ENCODE measurements at places on chromosomes 6 and 20.

GRCh38 chr6:168273441-168274036, 46.0 kb downstream of the DACT2 start:
- no peak for DNase-seq

- no peak for DNase-seq
Observed at GRCh38 chr6:99882128-99882702, 111.8 kb downstream of the MCHR2 start.

- DNase-seq, result no peak
Observed at GRCh38 chr6:46776070-46776712, 17.0 kb upstream of the MEP1A start.

GRCh38 chr6:37209461-37210205, 39.7 kb downstream of the PIM1 start:
- no peak for DNase-seq

DNA sequence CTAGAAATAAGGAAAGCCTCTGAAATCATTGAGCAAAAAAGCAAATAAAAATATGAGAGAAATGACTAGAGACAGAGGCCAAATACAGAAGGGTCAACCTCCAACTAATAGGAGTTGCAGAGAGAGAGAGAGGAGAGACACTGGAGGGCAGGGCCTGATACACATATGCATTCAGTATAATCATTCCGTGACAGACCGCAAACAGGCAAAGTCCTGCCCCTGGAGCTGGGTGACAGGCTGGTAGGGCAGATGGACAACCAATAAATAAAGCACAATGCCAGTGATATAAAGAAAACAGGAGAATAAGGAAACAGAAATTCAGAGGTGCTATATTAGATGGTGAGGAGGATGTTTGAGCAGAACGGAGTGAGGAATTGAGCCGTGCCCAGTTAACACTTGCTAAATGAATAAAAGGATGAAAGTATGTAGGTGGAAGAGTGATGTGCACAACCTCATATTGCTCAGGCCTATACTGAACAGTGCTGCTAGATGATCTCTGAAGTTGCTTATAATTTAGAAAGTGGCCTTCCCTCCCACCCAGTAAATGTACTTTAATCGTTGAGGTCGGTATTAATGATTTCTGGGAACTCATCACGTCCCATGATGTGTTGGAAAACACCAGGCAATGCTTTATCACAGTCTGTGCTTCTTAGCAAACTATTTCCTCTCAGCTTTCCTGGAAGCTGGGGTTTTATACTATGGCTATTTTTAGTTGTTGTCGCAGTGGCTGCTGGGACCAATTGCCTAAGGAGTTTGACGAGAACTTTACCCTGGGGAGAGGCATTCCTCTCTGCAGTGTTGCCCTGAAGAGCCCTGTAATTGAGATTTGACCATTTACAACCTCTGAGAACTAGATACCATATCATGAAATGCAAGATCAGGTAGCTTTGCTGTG, 37.6 kb upstream of the CLIC5 start:
- peak; percentile 6 for DNase-seq

DNA sequence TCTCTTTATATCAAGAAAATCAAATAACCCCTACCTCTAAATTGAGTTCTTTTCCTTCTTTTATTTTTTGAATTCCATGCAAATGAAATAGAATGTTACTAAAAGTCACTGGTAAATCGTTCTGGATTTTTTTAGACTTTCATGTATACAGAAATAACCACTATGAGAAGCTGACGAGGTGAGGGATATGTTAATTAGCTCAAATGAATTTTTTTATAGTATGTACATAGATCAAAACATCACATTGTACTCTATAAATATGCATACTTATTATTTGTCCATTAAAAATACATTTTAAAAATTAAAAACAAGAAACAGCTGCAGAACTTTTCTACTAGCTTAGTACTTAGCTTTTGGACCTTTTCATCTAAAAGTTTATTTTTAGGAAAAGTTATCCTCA, 165.4 kb downstream of the DOK5 start:
- no peak for DNase-seq

DNA sequence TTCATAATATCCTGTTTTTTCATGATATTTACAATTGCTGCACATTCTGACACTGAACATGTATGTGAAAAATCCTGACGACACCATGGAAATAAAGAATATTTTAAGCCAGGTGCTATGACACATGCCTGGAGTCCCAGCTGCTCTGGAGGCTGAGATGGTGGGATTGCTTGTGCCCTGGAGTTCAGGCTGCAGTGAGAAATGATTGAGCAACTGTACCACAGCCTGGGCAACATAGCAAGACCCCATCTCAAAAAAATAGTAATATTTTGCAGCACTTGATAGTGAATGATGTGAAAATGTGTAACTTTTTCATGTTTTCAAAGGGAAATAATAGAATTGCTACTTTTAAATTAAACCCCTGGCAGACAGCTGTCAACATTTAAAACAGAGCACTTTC, 137.1 kb downstream of the ADGRG6 start:
- DNase-seq, result no peak

DNA sequence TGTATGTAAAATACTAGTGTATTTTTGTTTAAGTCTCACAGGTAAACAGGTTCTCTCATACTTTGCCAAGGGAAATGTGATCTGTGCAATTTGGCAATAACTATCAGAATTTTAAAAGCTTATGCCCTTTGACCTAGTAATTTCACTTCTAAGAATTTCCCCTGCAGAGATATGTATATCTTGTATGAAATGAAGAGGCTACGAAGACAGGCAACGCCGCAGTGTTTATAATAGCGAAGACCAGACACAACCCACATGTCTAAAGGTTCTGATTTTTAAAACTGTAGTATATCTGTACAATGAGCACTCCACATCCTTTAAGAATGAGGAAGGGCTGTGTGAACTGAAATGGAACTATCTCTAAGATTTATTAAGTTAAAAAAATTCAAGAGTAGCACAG, 7.5 kb downstream of the TRAF3IP2 start:
- no peak for DNase-seq

GRCh38 chr6:26360451-26361416, 4.3 kb upstream of the BTN3A2 start:
- DNase-seq, result no peak

DNA sequence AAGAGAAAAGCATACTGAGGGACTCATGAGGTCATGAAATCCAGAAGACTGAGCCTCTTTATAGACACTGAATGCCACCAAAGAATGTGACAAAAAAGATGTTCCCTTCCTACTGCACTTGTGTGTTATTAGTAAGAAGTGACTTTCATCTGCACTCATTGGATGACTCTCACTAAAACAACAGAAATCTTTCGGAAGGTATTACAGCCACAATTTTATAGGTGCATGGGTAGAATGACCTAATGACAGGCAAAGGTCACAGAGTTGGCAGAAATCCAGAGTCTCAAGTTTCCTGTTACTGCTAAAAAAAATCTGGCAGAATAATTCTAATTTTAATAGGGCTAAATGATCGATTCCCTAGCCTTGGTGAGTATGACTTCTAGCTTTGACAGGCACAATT, 13.3 kb downstream of the PKHD1 start:
- no peak for DNase-seq

GRCh38 chr6:99491171-99491570, 24.1 kb downstream of the USP45 start:
- DNase-seq, result no peak

DNA sequence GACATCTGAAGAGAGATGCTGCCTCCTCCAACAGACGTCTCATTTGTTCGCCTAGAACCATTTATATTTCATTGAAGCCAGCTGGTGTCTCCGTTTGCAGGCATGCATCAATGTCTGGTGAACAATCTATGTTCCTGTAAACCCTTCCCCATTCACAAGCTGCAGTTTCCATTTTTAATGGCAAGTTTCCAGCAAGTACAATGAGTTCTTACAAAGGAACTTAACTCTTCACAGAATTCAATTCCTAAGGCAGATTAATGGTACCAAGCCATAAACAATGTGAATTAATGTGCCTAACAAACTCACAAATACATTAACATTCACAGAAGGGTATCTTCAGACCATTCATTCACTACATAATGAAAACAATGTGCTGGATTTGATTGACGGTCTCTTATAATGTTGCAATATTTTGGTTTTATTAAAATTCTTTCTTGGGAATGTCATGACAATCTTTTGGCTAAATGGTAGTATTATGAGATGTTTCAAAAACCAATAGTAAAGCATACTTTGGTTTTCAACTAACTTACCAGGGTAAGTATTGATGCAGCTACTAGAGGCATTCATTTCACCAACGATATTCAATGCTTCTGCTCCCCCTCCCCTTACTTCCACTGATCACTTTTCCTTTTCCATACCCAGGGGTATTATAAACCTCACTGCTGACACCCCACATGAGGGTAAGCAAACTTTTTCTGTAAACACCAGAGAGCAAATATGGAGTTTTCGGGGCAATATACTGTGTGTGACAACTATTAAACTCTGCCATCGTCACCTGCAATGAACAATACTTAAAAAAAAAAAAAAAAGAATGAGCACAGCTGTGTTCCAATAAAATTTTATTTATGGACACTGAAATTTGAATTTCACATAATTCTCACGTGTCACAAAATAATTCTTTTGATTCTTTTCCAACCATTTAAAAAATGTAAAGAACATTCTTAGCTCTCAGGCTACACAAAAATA, 4.2 kb downstream of the AKIRIN2 start:
- DNase-seq, result no peak

- peak; percentile 89 for DNase-seq
Observed at GRCh38 chr20:3045042-3045815, 623 bp upstream of the MRPS26 start.

GRCh38 chr6:91827151-91827550, 1240.3 kb upstream of the MAP3K7 start:
- DNase-seq, result no peak

DNA sequence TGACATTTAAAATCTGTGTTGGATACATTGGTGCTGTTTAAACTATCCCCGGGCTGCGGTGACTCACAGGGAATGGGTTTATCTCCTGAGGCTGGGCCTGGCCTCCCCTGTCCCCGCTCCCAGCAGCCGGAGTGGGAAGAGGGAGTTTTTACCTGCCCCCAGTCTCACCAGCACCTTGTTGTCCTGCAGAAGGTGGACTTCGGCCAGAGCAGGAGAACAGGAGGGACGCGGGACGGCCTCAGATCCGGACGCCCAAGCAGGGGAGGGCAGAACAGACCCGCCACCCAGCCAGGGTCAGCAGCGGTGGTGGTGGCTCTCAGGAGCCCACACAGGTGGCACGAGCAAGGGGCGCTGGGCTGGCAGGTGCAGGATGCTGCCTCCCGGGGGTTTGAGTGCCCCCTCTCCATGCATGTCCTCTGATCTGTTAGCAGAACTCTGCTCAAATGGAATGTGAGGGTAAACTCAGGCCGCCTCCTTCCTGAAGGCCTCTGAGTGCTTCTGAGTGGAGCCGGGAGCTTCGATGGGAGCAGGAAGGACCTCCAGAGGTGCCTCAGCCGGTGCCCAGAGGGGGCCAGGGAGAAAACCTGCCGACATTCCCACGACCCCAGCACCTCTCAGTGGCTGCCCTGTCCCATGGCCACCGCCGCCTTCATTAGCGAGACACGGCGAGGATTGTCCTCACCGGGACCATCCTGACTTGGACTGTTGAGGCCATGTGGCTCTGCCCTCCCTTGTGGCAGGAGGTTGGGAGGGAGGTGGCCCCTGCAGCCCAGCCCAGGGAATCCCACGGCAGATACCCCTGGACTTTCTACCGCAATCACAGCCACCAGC, 43.4 kb upstream of the MRGBP start:
- no peak for DNase-seq

- DNase-seq, result no peak
Observed at GRCh38 chr6:54288474-54288873, 19.8 kb upstream of the TINAG start.

DNA sequence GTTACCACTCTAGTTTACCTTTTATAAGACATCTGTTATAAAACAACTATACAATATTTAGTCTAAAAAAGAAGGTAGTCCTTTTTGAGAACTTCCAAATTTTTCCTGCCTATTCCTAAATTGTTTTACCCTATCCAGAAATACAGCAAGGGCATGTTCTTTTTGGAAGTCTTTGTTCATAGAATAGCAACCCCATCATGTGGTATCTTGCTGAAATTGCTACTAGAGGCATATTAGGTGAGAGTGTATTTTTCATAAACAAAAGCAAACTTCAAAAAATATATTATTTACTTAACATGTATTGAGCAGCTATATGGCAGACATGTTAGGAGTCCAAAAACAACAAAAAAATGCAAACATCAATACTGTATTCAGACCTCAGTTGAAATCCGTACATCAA, 371.8 kb upstream of the NRSN1 start:
- DNase-seq, result no peak

DNA sequence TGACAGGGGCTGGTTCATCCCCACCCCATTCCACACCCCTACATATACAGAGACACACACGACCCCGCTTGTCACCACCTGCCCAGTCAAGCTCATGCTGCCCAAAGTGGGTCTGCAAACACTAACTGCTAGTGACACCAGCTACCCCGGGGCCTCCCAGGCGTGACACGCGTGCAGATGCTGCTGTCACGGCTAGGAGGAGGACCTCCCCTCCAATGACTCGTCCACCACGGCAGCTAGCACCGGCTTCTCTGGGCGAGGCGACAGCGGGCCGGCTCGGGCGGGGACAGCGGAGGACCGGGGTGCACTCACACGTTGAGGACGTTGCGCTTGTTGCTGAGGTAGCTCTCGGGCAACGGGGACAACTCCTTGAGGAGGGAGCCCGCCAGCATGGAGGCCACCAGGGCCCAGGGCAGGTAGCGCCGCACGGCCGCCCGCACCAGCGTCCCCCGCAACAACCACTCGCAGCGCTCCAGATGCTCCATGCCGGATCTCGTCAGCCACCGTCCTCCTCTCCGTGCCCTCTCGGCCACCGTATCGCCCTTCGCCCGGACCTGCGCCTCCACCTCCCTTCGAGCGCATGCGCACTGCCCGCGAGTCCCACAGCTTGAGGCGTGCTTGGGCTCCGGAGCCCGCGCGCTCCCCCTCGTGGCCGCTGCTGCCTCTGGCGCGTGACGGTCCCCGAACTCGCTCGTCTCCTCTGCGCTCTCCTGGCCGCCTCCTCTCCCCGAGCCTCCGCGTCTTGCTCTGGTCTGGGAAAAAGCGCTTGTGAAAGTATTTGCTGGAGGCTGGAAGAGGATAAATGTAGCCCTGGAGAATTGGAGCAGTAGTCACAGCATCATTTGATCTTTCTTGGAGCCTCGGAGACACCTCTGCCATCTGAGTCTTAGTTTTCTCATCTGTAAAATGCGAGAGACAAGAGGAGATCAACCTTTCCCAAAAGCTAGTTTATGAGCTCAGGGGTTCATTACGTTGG, at the start of gene FITM2:
TSS of gene FITM2 (minus strand) at position 539 of the 976 bp plus-strand sequence. CDS start at position 485, 54 bp downstream.
- peak; percentile 99 for DNase-seq

GRCh38 chr6:39915866-39916265, 18.4 kb downstream of the MOCS1 start:
- no peak for DNase-seq

GRCh38 chr6:148287623-148288333, 54.9 kb upstream of the SASH1 start:
- DNase-seq, result no peak

- no peak for DNase-seq
Observed at GRCh38 chr6:135305684-135306083, 124.6 kb downstream of the MYB start.

DNA sequence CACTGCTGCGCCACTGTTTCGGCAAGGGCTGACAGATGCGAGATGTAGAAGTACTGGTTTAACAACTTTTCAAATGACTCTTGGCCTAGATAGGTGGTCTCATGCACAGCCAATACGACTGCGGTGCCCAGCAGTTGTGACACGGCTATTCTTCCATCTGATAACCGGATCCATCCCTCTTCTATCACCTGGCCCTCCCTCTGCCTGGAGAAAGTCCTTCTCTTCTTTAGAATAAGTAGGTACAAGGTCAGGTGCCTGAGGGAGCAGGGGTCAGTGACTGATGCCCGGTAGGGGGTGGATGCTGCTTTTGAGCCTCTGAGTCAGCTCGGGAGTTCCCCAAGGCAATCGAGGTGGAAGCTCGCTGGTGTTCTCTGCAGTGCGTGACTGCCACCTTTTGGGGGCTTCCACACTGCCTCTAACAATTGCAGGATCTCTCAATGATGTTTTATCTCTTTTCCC, 166.8 kb upstream of the GRIK2 start:
- DNase-seq, result no peak
